ENCODE measurements at places on chromosomes 16 and 17.

DNA sequence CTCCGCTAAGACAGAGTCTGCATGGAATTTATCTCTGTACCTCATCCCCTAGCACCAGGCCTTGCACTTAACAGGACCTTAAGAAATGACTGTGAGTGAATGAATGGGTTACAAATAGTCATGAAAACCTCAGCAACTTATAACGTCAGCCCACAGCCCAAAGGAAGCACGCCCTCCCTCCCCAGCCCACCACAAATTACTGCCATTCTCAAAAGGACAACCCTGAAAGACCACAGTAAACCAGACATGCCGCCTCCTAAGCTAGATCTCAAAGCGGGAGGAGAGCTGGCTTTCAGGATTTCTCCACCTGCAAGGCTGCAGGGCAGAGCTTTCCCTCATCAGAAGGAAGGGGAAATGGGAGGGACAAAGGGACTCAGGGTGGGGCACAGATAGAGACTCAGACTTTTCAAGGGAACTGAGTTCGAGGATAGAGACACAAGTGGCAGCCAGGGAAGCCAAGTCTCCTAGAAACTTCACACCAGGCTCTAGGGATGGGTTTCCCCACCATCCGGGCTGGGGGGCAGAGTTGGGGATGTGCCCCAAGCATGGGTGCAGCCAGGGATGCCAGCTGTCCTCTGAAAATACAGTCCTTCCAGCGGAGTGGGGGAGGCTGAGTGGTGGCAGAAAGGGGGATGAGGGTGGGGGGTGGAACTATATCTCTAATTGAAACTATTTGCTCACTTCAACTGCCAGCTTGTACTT, 56.7 kb downstream of the PLXDC1 start:
- DNase-seq: peak; percentile 71

DNA sequence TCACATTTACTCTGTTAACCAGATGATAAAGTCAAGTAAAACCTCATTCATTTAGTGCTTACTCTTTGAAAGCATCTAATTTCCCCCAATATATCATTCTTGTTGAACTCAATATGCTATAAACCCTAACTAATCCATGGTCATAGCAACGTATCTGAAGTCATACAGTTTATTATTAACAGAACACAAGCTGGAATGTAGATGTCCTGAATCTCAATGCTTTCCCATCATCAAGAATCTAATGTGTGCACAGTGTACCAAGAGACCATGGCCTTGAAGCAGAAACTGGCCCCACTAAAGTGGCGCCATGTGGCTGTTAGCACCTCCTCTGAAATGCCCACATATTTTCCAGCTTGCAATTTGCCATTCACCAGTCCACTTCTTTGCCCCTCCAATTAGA, 245.8 kb downstream of the SOX9 start:
- no peak for DNase-seq

DNA sequence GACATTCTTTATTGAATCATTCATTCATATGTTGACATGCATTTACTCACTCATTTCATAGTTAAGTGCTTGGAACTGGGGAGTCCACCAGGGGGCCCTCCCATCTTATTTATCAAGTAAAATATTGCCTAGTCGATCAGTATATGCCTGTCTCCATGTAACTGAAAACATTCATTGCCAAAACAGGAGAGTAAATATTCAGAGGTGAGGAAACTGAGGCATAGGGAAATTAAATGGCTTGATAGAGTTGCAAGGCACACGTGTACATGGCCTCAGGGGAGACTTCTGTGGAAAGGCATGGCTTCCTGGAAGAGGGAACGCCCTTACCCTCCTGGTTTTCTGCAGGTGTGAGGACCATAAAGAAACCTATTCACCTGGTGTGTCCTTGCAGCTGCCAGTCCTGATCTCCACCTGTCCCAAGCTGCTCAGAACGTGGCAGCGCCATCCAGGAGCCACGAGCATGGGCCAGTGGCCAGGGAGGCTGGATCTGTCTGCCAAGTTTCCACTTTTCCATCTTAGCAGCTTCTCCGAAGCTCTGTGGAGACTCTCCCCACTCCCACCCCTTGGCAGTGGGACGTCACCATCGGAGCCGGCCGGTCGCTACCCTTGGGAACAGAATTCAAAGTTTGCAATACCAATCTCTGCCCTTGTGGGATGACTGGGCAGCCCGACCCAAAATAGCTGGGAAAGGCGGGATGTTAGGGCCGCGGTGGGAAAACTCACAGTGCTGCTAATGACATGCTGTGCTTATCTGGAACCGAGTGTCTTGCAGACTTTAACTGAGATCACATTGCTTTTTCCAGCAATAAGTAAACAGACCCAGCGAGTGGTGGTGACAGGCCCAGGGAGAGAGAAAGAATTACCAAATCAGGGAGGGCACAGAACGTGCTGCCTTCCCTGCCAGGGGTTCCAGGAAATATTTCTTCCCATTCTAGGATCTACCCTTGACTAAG, 4.1 kb upstream of the C1QTNF1 start:
- no peak for DNase-seq

DNA sequence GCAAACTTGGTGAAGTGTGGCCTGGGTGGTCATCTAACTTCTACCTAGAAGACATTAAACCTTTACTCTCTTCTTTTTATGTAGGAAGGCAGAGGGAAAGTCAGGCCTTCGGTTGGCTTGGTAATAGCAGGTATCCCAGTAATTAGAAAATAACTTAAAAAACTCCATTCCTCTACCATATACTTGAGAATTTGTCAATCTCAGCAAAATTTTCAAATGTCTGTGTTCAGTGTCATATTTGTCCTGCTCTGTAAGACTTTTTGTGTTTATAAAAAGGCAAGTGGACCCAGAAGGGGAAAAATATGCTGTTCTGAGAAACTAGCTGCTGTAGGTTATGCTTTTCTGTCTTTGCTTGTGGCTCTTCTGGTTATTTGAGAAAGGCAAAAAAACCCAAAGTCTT, 5.8 kb downstream of the HMOX2 start:
- DNase-seq: no peak

DNA sequence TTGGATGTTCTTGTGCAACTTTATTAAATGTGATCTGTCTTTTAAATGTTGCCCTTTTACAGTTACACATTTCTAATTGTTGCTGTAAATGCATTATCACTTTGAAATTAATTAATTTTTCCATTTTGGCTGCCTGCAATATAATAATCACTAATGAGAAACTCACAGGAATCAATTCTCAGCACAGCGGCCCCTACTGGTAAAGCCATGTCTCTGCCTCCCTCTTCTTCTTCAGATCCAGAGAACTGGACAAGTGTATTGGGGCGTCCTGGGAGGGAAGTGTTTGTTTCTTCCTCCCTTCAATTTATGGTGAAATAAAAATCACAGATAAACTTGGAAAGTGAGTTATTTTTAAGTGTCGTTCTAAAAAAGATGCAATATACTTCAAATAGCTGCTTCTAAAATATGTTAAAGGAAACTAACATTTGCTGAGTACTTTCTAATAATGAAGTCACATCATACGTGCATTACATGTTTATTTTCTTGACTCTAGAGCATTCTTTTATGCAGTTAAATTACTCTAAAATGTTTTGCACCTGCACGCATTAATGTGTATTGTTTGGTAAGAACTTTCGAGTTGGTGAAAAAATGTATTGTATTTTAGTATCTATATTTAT, 338.0 kb downstream of the WWOX start:
- DNase-seq: peak; percentile 51

- no peak for DNase-seq
These were observed 8.0 kb downstream of the ST3GAL2 start for GRCh38 chr16:70430667-70431536.

DNA sequence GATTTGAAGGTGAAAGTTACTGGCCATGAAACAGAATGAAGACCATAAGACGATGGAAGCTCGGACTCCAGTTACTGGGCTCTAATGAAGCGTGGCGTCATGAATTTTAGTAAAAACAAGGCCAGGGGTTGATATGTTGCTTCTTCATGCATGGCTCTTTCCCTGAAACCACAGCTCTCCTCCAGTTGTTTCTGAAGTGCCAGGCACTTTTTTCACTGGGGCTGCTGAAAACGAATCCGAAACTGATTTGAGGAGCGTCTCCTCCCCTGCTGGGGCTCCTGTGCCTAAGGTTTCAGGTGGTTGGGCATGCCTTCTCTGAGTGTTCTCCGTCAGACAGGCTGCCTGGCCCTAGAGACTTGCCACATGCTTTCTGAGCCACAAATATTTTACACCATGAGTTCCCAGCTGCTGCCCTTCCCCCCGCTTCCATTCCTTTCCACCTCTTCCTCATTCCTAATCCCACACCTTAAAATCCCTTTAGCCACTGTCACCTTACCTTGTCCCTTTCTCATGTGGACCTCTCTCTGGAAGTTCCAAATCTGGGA, 3.7 kb upstream of the MYL4 start:
- peak; percentile 72 for DNase-seq

DNA sequence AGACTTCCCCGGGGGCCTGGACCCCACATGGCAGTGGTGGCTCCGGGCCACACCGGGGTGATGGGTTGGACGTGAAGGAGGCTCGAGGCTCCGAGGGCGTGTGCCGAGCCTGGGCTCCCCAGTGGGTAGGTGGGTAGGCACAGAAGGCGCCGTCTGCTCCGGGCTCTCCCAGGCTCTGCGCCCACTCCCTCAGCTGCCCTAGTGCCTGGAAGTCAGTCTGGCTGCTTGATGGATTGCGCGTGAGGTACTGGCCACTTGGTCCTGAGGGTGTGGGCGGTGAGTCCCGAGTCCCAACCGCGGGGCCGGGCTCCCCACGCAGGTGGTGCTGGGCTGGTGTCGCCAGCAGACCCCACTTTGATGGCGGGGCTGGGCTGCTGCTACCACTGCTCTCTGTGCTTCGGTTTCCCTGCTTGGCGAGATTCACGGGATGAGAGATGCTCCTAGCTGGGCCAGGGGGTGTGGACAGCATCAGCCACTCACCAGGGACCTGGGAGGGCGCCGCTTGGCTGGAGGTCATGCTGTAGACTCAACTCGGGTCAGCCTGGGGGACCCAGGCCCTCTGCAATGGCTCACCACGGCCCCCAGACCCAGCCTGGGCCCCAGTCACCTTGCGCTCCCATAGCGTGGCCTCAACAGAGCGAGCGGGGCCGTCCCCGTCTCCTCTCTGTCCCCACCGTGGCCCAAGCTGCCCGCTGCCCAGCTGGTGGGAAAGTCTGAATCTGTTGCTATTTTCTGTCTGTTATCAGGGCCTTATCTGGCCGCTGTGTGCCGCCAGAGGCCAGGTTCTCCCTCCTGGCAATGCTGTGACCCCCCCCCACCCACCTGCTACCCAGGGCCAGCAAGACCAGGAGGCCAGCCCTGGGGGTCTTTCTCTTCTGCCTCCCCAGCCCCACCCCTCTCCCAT, 26.1 kb downstream of the ZFPM1 start:
- DNase-seq: no peak

DNA sequence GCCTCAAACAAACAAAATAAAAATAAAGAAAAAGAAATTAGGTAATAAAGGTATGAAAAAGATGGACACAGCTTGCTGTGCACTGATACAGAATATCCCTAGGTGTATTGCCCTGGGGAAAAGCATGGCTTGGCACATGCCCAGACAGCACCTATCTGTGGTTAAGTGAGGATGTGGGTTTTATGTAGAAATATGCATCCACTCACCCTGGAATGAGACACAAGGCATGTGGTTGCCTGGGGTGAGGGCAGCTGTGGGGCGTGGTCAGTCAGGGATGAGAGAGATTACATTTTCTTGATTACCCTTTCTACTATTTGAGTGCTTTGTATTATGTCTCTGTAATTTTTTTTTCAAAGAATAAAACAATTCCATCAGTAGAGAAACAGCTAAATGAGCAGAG, 6.9 kb downstream of the PLLP start:
- no peak for DNase-seq

GRCh38 chr17:58669853-58670252, 22.0 kb downstream of the TEX14 start:
- no peak for DNase-seq

DNA sequence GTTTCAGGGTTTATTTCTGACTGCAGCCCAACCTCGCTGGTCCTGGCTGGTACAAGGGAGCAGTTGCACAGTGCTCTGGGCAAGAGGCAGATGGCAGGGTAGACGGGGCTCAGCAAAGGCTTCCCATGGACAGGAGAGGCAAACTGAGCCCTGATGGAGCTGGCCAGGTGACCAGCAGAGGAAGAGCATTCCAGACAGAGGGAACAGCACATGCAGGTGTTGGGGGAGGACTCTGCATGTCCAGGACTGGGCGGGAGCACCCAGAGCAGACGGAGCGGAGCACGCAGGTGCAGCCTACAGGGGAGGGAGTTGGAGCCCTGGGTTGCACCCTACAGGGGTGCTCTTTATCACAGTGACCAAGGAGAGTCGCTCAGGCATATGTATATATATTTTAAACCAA, 285.3 kb downstream of the FOXL1 start:
- no peak for DNase-seq

DNA sequence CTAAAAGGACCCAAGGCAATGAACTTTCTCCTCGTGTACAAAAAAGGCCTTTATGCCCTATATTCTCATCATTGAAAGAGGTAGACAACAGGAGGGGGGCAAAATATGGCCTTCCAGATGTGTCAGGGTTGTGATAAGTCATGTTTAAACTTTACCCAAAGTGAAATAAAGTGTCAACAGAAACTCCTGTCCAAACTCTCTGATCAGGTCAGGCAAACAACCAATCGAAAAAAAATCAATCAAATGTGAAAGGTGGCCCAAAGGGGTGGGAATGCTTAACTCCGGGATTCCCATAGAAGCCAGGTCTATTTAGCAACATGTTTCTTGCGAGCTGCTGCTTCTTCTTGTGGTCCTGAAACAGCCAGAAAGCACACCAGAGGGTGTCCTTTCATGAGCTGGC, 49.5 kb upstream of the SOX9 start:
- no peak for DNase-seq

All from stimulated activated effector memory CD8-positive, alpha-beta T cell treated with anti-CD3 and anti-CD28 coated beads, Interleukin-12 subunit alpha, Interleukin-12 subunit beta, amount 100 ng/mL, for 72 hours (primary cell).